Activated CD8-positive, alpha-beta memory T cell treated with anti-CD3 and anti-CD28 coated beads for 1 hour (primary cell): ENCODE measurements at places on chromosomes 3 and 15.

DNA sequence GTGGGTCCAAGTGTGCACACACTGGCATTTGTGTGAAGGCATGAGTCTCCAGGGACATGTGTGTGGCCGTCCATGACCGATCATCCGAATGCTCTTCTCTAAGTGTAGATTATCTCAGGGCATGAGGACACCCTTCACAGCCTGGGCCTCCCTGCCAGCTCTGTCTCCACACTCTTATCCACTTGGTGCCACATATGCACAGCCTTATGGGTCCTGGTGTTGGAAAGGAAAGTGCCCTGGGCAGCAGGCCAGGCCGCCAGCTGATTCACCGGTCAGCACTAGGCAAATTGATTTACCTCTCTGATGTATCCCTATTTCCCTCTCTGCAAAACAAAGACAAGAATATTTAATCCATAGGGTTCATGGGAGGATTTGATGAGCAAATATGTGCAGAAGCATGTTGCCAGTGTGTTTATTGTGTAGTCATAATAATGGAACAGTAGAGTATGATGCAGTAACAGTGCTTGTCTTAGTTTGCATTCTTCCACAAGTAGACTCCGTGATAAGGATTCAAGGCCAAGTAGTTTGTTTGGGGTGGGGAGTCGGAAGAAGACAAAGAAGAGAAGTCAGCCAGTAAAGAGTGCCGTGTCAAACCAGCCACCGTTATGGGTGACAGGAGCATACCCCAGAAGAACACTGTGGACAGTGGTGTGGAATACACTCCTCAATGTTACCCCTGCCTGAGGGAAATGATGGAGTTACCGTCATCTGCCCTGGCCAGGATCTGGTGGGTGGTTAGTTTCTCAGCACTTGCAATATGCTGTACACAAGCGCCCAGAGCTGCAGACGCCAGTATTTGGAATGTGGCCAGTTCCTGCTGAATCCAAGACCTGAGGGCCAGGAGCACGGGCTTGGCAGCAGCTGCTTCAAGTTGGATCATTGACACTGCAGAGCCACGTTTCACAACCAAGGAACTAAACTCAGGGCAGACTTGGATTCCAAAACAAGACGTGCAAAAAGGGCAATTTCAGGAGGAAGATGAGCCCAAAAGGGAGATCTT is 85.1 kb downstream of the MTHFS start:
- no peak for DNase-seq

DNA sequence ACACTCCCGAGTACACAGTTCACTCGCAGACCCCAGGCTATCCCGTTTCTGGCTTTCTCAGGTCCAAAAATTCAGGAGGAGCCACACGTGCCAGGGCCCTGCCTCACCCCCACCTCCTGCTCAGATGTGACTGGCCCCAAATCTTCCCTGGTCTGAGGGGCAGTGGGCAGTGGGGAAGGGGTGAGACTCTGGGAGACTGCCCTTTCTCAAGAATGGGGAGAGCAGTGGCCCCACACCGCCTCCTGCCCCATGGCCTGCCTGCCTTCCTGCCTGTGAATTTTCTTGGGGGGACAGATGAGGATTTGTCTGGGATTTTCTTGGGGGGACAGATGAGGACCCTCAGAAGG is 174.6 kb downstream of the MEGF11 start:
- no peak for DNase-seq

GRCh38 chr3:96756516-96756915 is 57.9 kb upstream of the EPHA6 start:
- no peak for DNase-seq

DNA sequence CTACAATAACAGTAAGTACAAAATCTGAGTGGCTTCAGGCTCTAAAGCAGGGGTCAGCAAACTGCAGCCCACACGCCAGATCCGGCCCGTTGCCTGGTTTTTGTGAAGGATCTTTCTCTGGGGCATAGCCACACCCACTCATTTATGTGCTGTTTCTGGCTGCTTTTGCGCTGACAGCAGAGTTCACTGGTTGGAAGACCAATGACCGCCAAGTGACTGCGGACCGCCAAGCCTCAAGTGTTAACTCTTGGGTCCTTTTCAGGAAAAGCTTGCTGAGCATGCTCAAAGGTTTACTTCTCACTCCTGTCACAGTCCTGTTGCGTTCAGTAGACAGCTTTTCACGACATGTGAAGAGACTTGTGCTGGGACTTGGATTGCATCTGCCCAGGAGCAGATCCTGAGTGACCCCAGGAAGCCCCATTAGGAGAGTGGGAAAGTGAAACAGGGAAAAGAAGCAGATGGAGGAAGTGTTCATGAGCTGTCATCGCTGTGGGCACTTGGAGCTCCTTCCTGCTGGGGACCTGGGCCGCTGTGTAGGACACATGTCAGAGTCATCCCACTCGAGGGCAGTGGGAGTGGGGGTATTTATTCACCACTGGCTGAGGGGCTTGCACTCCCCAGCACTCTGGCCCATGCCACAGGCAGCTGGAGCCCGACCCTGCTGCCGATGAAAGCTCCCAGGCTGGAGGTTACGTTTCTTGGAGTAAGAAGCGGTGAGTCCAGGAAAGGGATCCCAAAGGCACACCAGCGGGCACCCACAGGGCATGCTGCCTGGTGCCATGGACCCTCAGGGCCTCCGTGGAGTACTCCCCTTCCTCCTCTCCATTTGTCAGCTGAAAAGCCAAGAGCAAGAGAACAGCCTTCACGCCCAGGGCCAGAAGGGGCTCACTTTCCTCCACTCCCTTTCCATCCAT is 249.1 kb downstream of the PLCL2 start:
- no peak for DNase-seq
